ENCODE measurements at places on chromosomes 5 and 9.
A peak's percentile ranks its signal among the peaks of the same experiment; 100 is the strongest.

- no peak for DNase-seq
These were observed 50.6 kb downstream of the MELK start for GRCh38 chr9:36623280-36623679.

GRCh38 chr9:120702075-120702474, 12.2 kb downstream of the MEGF9 start:
- DNase-seq = no peak

GRCh38 chr5:6264394-6264793, 114.0 kb downstream of the MED10 start:
- DNase-seq = no peak

- peak; percentile 61 for DNase-seq
These were observed 4.3 kb downstream of the HAND1 start for GRCh38 chr5:154473581-154474283.

- DNase-seq = no peak
These were observed 148.9 kb upstream of the RUSC2 start for GRCh38 chr9:35341021-35341420.

- DNase-seq = no peak
These were observed 24.1 kb downstream of the CDK5RAP2 start for GRCh38 chr9:120555839-120556238.

GRCh38 chr9:124297551-124297901, 39.8 kb downstream of the NEK6 start:
- peak; percentile 29 for DNase-seq

- DNase-seq = peak; percentile 31
These were observed 13.8 kb downstream of the TBC1D2 start for GRCh38 chr9:98241357-98242300.

GRCh38 chr9:69798744-69799143, 21.9 kb upstream of the CFAP95 start:
- DNase-seq = no peak

GRCh38 chr5:179439181-179439985, 94.1 kb upstream of the ADAMTS2 start:
- DNase-seq = no peak

GRCh38 chr5:143142596-143143435, 260.7 kb downstream of the NR3C1 start:
- DNase-seq = no peak

- no peak for DNase-seq
These were observed 46.7 kb downstream of the INSYN2B start for GRCh38 chr5:169933616-169934015.

DNA sequence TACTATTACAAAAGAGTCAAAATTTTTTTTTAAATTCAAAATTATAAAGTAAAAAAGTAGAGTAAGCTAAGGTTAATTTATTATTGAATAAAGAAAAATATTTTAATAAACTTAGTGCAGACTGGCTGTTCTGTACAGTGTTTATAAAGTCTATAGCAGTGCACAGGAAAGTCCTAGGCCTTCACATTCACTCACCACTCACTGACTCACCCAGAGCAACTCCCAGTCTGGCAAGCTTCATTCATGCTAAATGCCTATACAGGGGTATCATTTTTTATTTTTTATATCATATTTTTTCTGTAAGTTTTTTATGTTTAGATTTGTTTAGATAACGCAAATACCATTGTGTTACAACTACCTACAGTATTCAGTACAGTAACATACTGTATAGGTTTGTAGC, 700.7 kb upstream of the GRAMD2B start:
- DNase-seq = no peak

DNA sequence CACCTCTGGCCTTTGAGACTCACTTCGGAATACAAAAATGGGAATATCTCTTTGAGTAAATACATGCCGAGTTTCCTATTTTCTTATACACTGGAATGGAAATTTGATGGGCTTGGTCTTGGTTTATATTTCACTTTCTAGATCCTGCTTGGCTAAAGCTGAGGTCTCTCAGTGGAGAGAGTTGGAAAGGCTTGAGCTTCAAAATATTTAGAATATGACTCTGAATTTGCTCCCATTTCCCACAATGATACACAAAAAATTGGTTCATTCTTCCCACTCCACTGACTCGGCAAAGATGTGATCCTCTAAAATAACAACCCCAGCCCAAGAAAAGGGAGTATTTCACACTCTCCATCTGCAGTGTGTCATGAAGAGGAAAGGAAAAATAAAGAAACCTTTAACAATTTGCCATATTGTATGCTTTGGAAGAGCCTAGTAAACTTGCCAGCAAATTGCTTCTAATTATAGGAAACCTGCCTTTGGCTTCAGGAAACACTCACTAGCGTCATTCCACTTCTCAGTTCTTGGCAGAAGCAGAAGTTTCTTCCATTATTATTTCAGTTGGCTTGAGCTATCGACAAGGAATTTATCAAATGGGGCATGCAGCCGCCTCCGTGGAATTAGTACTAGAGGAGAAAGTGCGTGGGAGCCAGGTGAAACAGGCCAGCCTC, 302.9 kb downstream of the NSG2 start:
- no peak for DNase-seq

DNA sequence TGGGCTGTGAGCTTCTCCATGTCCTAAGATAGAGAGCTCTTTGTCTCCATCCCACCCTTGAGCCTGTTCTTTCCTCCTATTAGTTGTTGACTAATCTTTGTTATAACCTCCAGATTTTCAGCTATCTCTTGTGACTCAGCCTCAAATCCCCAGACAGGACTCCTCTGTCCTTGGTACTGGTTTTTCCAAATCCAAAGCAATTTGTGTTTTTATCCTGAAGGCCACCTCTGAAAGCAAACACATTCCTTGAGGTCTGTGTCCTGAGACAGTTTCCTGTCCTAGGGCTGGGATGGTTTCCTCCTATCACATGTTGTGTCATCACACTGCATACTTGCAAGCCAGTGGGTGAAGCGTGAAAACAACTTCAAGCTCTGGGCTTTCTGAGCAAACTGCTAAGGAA, 8.5 kb downstream of the TNC start:
- no peak for DNase-seq

- DNase-seq = no peak
These were observed 23.4 kb downstream of the CETN3 start for GRCh38 chr5:90386099-90386710.

GRCh38 chr5:32523625-32524024, 61.7 kb upstream of the SUB1 start:
- peak; percentile 15 for DNase-seq

- DNase-seq = peak; percentile 87
These were observed 19.3 kb downstream of the CDKN2A start for GRCh38 chr9:21974722-21975409.

DNA sequence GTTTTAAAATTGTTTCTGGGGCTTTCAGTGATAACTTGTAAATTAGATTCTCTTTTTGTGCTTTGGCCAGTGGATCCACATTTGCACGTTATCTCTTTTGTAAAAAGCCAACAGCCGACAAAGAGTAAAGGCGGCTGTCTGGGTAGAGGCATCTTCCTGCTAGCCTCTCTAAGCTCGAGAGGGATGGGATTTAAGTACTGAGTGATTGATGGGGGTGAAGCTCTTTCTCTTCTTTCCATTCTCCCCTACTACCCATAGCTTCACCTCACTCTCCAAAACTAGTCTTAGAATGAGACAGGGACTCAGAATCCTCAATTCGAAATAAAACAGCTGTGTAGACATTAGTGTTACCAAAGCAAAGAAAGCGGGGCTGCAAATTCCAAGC, 3.4 kb downstream of the PBX3 start:
- no peak for DNase-seq

GRCh38 chr5:178108966-178109365, 4.4 kb upstream of the N4BP3 start:
- DNase-seq = no peak
